ENCODE measurements at places on chromosomes 2 and 18.
A peak's percentile ranks its signal among the peaks of the same experiment; 100 is the strongest.

DNA sequence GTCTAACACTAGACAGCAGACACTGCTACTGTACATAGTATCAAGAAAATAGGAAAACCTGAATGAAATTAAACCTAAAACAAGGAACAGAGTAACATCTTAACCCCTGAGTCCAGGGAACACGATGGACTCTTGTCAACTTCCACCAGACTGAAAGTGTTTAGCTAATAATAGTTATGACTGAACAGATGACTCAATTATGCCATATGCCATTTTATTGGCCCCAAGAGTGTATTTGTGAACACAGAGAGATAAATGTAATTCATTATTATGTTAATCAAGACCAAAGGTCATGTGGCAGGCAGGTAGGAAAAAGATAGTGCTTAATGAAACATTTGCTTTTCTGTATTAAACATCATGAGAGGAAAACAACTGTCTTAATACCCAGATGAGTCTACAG lies 58.0 kb downstream of the NYAP2 start:
- DNase-seq = no peak

DNA sequence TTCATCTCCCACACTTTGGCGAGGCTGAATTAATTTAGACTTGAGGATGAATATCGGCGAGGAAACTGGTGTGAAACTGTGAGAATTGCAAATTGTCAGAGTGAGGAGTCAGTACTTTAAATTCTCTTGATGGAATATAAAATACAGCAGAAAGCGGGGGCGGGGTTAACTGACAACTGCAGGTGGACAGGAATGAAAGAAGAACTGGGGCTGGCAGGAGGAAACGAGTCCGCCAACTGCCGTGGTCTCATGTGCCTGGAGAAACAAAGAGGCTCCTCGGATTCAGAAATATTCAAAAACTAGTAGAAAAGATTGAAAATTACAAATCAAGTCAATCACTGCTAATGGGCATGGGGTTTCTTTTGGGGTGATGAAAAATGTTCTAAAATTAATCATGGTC lies 44.3 kb downstream of the MOGAT1 start:
- DNase-seq = no peak

DNA sequence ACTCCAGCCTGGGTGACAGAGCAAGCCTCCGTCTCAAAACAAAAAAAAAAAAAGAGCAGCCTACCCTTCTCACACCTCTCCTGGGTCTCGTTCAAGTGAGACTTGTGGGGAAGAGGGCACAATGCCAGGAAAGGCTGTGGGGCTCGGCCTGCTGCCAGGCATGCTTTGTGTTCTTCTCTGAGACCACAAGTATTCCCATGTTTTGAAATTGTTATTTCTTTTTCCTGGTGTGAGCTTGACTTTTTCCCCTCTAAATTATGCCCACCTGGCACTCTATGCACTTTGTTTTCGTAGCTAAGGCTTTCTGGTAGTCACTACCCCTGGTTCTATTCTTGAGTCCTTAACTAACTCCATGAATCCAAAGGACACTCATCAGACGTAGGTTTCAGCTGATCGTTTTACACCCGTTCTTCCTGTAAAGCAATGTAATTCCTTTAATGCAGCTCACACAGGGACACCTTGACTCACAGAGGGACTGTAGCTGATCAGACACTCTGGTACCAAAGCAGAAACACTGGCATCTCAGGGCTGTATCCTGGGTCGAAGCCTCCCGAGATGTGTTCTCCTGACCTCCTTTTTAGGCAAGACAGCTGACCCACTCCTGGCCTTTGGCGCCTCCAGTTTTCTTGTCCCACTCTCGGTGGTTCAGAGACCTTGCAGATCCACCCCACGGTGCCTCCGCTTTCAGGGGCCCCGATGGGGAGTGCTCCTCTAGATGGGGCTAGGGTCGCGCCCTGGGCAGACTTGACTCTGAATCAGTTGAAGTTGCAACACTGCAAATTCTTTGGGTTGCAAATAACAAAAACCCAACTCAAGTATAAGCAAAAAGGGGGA lies 193.3 kb upstream of the AGAP1 start:
- no peak for DNase-seq

DNA sequence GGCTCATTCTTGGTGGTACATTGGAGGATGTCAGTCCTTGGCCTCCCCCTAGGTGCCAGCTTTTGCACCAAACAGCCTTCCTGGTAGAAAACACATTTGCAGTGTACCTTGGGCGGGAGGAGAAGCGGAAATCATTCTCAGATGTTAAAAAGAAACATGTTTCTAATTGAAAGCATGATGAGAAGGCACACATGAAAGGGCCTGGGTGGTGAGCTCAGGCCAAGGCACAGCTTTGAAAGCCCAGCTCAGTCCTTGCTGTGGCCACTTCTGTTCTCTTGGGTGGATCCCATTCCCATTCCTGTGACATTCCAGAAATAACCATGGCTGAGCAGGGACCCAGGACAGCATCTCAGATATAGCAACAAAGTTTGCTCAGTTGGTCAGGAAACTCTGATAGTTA lies 71.5 kb downstream of the LTBP1 start:
- DNase-seq = no peak

DNA sequence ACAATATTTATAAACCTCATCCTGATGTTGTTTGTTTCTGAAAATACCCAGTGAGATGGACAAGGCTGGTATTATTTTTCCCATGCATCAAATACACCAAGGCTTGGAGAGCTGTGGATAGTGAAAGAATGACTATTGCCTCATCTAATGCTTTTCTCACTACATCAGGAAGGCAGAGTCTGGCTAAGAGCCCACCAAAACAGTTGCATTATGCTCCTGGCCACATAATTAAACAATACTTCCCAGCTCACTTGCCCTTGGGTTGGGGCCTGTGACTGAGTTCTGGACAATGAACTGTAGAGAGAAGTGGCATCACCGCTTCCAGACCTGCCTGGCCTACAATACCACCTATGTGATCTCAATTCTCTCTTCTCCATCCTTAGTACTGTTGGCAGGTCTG lies 46.4 kb upstream of the REEP1 start:
- no peak for DNase-seq

DNA sequence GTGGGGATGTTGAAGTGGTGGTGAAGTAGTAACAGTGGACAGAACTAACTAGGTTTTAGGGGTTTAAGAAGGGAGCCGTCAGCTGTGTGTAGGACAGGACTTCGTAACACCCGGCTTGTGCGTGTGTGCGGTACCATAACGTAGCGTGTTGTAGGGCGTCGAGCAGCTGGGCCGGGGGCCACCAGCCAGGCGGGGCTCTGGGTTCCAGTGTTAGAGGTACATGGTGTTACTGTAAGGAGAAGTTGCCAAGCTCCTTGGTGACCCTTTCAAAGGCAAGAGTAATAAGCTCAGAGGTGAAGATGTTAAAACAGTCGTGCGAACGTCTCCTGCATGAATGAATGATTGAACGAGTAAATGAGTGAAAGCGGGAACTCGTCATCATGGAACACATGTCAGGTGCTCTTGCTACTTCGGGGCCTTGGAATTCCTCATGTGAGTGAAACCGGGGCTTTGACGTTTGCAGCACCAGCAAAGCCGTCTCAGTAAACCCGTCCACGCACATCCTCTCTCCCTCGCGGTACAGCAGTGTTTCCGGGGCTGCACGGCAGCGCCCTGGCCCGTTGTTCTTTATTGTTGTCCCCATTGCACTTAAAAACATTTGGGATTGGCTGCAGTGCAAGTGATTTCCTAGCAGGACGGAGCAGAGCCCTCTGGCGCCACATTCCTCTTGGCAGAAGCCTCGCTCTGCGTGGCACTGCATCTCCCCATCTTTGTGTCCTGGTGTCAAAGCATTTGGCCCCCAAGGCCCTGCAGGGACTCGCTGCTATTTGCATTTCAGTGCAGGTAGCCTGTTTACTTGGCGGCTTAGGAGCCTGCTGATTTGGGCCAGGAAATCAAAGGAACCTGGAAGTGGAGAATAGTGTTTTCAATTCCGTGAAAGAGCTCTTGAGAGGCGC lies 115.0 kb downstream of the GBX2 start:
- no peak for DNase-seq

GRCh38 chr2:15758848-15759247 lies 167.2 kb downstream of the DDX1 start:
- no peak for DNase-seq

DNA sequence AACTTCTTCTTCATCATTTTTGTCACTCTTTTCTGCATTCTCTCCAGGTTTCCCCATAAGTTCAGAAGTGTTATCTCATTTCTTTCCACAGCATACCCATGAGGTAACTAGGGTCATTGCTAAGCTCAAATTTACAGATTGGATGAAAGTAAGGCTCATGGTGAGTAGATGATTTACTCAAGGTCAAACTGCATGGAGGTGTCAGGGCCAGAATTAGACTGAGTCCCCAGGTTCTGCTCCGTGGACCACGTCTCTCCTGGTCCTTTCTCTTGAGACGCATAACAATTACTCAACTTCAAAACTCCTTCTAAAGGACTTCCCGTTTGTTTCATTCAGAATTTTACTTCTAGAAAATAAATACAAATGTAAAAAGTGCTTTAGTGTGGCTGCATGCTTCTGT lies 43.4 kb downstream of the SMIM21 start:
- no peak for DNase-seq

DNA sequence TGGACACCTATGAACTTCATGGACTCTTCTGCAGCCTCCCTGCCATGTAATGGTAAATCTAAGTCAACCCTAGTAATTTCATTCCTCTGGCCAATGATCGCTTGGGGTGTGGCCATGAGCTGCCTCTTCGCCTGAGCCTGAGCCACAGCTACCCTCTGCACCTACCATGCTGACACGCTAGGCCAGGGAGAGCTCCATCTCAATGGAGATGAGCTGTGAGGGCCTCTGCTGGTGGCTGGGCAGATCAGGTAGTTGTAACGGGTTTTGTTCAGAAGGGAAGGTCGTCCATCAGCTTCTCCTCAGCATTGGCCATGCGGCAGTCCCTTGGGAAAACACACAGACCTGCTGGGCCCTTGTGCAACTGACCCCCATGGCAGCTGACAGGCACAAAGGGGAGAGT lies 24.4 kb downstream of the MPHOSPH10 start:
- peak; percentile 50 for DNase-seq

GRCh38 chr2:88626171-88627054 lies 851 bp downstream of the EIF2AK3 start:
- peak; percentile 24 for DNase-seq

GRCh38 chr18:21004726-21005125 lies 106.9 kb downstream of the ROCK1 start:
- no peak for DNase-seq

DNA sequence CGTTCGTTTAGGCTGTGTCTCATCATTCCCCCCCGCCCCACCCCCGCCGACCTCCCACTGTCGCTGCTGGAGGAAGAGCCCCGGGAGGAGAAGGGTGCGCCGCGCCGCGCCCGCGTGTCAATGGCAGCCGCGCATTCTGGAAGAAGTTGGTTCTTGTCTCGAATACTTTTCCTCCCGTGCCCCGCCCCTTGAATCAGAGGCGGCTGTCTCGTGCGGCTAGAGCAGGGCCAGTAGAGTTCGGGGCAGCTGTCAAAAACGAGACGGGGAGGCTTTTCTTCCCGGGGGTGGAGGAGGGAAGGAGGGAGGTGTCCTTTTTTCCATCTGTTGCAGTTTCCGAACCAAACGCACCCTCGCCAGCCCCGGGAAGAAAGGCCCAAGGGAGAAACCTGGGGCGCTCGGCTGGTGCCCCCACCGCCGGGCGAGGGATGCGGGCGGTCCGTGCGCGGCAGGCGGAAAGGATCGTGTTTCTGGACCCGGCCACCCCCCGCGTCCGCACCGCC lies 410 bp upstream of the TGIF1 start:
- DNase-seq = peak; percentile 75

GRCh38 chr2:232103140-232103737 lies 141.7 kb downstream of the DIS3L2 start:
- DNase-seq = no peak

GRCh38 chr2:209422191-209422754 lies 1.6 kb upstream of the MAP2 start:
- peak; percentile 35 for DNase-seq

DNA sequence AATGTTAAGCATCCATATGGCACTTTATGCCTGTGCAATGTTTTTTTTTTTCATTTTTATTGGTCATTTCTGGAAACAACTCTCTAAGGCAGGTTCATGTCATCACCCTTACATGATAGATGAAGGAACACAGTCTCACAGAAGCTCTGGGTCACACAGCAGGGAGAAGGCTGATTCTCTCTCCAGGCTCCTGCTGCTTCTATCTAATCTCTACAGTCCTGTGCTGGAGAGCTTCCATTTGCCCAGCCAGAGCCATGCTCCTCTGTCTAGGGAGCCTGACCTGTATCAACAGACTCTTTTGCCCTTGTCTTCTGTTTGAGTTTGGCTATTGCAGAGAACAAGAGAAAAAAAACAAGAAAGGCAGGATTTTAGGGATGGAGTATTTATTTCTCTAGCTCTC lies 584.8 kb downstream of the MBD2 start:
- DNase-seq = no peak

- DNase-seq = peak; percentile 7
Observed at GRCh38 chr2:157722580-157723234, 94.0 kb upstream of the ACVR1C start.

GRCh38 chr18:3153107-3153704 lies 66.6 kb downstream of the MYOM1 start:
- DNase-seq = no peak

DNA sequence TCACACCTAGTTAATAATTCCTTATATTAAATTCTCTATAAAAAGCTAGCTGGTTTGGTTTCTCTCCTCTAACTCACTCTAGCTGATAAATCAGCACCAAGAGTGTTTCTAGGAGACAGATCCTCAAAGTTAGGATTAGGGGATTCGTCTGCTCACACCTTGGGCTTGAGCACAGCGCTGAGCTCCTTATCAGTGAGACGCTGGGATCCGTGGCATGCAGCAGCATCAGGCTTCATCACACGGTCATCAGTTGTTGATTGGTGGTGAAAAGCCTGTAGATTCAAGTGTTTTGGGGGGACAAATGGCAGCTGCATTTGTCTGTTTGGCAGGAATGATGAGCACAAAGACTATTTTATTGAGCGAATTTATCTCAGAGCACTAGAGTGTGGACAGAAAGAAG lies 72.6 kb upstream of the MC2R start:
- no peak for DNase-seq

DNA sequence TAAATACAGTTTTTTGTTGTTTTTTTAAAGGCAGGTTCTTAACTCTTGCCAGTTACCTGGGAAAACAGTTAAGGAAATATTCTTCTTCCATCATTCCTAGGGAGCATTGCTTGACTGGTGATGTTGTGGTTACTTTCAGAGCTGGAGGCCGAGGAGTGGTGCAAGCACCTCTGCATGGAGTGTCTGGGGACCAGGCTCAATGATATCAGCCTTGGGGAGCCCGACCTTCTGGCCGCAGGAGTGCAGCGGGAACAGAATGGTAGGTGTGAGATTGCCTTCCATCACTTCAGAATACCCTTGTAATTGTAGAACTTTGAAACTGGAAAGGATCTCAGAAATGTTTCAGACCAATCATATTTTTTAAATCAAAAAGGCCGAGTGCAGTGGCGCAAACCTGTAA lies 270.1 kb downstream of the CD226 start:
- no peak for DNase-seq

- DNase-seq = no peak
Observed at GRCh38 chr18:54787121-54787520, 41.2 kb upstream of the RAB27B start.

Measured in NCI-H526 (cell line).